Cortex of kidney (tissue), 1 donor: ENCODE measurements at places on chromosomes 7 and 10.

DNA sequence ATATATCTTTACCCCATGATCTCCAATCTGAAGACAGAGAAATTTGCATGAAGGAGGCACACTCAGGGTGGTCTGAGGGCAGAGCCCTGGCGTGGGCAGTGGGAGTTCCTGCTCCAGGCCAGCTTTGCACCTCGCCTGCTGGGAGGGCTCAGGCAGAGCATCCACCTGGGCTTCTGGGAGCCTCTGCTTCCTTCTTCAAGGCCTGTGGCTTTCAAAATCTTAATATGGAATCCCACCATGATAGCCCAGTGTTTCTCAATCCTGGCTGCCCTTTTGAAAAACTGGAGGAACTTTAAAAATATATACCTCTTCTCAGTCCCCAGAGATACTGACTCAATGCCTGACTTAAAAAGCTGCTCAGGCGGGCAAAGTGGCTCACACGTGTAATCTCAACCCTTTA is 36.7 kb upstream of the PSAP start:
- DNase-seq, result no peak

DNA sequence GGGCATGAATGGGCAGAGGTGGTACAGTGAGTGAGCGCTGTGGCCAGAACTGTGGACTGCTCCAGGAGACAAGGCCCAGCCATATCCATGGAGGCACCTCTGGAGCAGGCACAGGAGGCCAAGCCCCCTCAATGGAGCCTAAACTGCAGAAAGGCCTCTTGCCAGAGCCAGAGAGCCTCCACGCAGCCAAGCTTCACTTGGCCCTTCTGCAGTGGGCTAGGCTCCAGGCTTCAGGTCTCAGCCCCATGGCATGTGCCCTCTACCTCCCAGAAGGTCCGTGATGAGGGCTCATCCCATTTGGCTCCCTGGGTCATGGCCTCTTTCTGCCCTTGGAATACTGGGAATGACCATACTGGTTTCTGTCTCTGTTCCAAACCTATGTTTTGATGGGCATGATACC is 8.9 kb downstream of the PDE1C start:
- DNase-seq, result no peak

- DNase-seq, result no peak
Measured at GRCh38 chr10:48577158-48577557, 27.7 kb downstream of the ARHGAP22 start.

GRCh38 chr7:33806298-33807154 is 98.8 kb upstream of the BMPER start:
- DNase-seq, result no peak

DNA sequence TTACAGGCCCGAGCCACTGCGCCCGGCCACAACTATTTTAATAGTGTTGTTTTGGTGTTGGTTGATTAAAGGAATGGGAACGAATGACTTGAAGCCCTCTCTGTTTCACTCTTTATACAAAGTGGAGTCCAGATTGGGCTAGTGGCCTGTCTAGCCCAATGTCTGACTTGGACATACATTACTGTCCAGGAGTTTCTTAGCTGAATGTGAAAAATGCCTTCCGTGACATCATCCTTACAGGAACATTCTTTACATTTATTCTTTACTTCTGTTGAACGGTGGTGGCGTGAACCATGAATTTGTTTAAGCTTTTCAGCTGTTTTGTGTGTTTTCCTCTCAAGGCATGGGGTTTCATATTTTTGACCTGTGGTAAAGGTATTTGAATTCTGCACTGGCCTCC is 67.9 kb downstream of the DAGLB start:
- no peak for DNase-seq

- DNase-seq, result no peak
Measured at GRCh38 chr7:70926666-70927065, 205.3 kb upstream of the GALNT17 start.

DNA sequence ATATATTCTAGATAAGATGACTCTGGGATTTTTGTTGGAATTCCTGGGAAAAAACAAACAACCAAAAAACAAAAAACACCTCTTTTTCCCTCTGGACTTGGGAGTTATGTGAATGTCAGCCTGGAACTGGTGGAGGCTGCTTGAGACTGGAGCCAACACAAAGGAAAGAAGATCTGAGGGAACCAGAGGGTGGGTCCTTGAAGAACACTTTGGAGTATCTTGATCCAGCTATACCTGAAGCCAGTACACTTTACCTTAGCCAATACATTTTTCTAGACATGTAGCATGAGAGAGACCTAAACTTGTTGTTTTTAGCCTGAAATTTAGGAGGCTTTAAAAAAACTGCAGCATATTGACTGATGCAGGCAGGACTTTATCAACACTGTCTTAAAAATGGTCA is 5.9 kb upstream of the LAMB1 start:
- DNase-seq, result no peak

DNA sequence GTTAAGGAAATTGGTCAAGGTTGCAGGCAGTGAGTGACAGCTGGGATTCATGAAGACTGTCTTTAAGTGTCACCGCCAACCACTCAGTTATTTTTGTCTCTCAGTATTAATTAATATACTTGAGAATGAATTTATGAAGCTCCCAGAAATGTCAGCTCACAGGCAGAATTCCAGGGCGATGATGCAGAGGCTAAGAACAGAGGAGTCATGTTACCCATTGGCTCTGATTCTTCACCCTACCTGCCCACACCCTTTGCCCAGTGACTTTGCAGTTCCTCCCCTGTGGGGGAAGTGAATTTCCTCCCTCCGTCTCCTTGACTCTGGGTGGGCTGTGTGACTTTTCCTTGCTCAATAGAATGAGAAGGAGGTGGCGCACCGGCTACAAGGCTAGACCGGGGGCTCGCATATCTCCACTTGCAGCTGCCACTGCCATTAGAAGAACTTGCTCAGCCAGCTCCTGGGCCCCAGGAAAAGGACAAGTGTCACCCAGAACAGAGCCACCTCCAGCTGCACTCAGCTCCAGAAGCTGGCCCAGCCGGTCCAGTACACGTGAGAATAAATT is 157.1 kb upstream of the PRKCQ start:
- DNase-seq, result no peak

DNA sequence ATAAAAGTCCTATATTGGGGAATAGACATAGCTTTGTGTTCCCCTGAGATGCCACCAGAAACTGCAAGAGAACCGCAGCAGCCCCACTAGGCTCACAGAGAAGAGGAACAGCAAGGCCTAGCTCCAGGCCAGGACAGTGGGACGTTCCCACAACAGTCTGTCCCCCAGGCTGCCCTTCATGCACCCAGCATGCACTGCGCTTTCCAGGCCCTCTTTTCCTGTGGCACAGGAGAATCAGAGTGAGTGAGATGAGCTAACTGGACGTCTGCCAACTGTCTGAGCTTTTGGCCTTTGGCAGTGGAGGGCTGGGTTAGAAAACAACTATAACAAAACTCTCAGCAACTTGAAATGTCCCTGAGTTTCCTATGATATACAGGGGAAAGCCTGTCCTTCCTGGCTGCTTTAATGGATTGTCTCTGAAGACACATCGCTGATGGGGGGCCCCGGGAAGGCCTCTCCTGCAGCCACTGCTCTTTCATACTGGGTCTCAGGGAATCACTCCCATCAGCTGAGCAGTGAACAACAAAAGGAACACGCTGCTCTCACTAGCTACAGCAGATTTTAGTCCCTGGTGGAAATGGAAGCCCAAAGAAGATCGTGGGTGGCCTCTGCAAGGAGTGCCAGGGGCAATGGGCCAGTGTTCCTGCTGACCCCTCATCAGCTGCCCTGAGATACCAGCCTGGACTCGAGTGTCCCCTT is 53.5 kb downstream of the PODXL start:
- DNase-seq, result no peak

DNA sequence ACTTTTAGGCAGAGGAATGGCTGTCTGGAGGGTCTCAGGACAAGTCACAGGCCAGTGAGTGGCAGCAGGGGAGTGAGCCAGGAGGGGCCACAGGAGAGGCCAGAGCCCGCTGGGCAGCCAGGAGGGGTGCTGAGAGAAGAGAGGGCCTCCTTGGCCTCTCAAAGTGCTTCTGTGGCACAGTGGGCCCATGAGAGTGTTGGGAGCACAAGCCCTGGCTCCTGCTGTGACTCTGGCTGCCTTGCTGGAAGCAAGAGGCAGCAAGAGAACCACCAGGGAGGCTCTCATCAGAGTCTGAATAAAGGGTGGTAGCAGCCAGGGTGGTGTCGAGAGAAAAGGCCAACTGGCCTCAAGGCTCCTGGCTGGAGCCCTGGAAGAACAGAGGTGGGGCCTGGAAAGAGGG is 91.1 kb downstream of the VOPP1 start:
- no peak for DNase-seq

GRCh38 chr7:64998865-64999164 is 7.7 kb downstream of the ERV3-1 start:
- no peak for DNase-seq

DNA sequence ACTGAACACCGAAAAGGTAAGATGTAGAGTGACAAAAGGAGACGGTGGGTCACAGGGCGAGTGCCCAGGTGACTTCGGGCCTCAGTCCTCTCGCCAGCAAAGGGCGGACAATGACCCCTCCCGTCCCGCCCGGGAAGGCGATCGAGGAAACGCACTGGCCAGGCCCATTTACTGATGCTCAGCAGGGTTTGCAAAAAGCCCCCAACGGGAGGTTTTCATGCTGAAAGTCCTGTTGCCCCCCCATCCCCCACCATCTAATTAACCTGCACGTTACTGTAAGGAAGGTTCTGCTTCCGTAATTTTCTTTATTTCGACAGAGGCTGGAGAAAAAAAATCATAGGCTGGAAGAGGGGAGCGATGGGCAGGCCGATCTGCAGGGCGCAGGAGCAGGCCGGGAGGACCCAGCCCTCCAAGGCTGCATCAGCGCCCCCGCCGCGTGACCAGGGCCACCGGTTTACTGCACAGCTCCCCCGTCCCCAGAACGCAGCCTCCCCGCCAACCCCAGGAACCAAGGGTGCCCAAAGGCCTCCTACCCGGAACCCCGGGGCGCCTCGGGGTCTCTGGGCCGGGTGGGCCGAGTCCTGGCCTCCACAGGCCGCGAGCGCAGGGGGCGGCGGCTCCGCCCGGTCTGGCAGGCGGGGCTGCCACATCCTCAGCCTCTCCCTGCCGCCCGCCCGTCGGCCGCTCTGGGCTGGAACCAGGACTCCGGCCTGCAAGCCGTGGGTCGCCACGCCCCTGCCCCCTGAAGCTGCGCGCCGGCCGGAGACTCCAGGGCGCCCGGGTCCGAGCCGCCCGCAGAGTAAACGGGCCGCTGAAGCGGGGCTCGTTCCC is 613 bp downstream of the OAT start:
- no peak for DNase-seq

DNA sequence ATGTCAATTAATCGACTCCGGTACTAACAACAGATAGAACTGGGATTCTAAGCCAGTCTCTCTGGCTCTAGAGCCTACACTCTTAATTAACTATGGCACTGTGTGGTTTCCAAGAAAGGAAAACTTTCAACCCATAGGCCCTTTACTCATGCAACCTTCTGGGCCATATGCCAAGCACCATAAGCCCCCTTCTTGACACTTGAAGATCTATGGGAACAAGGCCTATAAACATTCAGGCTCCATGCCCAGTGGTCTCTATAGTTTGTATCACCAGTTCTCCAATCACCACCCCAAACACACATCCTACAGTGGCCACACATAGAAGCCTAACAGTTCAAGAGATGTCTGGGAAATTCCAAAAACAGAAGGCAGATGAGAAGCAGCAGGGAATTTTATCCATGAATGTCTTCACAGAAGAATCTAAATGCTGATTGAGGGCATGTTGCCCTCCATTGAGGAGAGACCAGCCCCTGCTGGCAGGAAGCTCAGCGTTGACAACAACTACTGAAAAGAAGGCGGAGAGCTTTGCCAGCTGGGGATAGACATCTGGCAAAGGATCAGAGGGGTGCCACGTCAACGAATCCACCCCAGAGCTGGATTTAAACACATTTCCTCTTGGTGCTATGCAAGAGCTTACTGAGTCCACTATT is 64.4 kb downstream of the GRM3 start:
- no peak for DNase-seq
